ENCODE measurements at places on chromosomes 7 and 10.

DNA sequence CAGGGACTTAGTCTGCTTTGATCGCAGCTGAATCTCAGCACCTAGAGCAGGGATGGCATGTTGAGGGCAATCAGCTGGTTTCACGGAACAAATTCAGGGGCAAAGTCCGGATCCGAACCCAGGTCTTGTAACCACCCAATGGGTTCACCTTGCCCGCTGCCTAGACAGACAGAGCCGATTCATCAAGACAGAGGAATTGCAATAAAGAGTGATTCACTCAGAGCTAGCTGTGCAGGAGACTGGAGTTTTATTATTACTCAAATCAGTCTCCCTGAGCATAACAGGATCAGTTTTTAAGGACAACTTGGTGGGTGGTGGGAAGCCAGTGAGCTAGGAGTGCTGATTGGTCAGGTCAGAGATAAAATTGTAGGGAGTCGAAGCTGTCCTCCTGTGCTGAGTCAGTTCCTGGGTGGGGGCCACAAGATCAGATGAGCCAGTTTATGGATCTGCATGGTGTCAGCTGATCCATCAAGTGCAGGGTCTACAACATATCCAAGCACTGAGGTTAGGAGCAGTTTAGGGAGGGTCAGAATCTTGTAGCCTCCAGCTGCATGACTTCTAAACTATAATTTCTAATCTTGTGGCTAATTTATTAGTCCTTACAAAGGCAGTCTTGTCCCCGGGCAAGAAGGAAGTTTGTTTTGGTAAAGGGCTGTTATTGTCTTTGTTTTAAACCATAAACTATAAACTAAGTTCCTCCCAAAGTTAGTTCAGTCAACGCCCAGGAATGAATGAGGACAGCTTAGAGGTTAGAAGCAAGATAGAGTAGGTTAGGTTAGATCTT lies 43.5 kb upstream of the CHST3 start:
- DNase-seq: no peak

- no peak for DNase-seq
Measured at GRCh38 chr7:129435414-129435829, 1.2 kb downstream of the STRIP2 start.

DNA sequence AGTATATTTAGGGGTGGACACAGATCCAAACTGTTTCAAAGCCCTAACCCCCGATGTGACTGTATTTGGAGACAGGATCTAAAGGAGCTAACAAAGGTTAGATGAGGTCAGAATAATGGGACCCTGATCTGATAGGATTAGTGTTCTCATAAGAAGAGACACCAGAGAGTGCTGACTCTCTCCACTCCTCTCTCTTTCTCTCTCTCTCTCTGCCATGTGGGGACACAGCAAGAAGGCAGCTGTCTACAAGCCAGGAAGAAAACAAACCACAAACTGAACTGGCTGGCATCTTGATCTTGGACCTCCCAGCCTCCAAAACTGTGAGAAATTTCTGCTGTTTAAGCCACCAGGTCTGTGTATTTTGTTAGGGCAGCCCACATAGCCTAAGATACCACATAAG lies 84.7 kb upstream of the KDM7A start:
- DNase-seq: no peak

DNA sequence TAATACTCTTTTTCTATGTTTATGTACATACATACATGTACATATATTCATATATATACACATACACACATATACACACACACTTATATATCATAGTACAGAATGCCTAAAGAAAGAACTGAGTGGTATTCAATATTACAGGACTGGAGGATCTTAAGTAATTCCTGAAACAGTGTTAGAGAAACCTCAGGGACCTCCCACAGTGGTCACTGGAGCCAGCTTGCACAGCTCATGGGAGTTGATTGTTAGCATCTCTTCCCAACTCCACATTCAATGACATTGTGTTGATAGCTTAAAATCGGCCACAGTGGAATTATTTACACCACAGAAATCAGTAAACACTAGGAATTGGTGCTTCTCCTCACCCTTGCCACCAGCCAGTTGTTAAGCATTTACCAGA lies 6.0 kb downstream of the LRRC17 start:
- DNase-seq: no peak

GRCh38 chr10:132654708-132655661 lies 117.4 kb downstream of the INPP5A start:
- DNase-seq: peak; percentile 46

DNA sequence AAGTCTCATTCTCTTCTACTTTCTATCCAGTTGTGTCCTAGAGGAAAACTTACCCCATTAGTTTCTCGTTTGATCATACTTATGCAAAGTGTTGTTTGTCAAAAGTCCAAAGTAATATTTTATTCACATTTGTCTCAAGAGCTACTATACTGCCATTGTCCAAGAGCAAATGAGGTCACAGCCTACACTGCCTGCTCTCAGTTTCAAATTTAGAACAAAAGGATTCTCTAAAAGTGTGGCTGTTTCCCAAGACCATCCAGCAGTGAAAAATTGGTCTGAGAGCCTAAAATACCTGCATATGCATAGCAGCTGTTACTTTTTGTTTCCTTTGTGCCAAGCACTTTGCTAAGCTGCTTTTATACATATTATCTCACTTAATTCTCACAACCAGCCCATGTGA lies 439.5 kb upstream of the NFE2L3 start:
- DNase-seq: no peak

DNA sequence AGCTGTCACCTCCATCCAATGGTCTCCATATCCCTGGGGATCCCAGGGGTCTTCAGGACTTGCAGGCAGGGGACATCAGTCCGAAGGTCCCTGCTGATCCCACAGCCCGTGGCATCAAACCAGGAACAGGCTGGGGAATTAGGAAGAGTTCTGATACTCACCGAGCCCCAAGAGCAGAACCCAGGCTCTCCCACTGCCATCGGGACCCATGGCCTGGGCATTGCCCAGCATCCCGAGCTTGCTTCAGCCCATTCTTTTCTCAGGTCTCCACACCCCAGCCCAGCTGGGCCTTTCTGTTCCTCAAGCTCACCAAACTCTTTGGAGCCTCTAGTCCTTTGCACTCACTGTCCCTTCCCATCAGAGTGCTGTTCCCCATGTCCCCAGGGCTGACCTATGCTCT lies 280.9 kb downstream of the GRID1 start:
- no peak for DNase-seq

DNA sequence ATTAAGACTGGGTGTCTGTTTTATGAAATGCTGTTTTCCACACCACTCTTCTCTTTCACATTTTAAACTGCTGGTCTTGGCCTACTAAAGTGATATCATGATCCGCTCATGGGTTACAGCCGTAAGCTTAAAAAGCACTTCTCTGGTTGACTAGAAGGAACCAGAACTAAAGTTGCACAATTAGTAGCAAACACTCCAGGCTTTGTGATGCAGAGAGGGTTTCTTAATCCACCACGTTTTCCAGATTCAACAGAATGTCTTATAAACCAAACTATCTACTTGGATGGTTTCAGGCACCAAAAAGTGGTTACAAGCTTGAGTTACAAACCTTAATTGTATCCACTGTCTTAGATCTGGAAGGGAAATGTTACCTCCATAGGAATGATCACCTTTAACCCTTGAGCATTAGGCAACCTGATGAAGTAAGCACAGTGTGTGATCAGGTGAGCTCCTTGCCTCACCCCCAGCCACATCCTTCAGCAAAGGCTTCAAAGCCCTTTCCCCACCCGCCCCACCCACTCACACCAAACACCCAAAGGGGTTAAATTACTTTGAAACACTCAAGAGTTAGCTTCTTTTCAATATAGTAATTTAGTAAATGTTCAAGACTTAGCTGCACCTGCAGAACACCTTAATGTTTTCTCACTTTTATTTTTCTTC lies 3.5 kb downstream of the ELMO1 start:
- DNase-seq: no peak

DNA sequence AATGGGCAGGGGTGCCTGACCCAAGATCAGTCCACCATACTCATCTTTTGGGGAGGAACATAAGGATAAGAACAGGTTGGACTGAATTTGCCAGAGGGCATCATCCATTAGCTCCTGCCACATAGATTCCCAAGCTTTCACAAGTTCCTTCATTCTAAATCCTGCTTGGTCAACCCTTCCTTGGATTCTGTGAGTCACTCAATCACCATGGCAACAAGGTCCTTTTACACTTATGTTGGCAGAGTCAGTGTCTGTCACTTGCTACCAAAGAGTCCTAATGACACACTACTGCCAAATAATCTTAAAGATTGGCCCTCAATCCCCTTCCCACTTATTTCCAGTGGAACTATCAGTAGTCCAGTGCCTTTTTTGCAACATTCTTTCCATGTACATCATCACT lies 5.0 kb upstream of the LGI1 start:
- no peak for DNase-seq

GRCh38 chr7:112252141-112252540 lies 45.6 kb downstream of the ZNF277 start:
- no peak for DNase-seq

DNA sequence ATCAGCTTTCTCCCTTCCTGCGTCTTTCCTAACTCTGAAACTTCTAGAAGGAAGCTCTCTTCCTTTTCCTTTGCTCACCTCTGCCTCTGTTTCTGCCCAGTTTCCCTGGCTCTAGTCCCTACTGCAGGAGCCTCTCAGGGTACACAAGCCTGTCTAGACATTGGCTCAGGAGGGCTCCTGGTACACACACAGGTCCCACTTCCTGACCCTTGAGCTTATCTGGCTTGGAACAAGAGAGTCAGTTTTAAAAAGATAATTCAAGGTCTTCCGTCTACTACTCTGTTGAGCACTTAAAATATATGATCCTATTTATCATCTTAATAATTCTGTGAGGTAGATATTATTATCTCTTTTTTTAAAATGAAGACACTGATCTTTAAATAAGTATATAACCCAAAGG lies 140.7 kb downstream of the RTKN2 start:
- DNase-seq: no peak

DNA sequence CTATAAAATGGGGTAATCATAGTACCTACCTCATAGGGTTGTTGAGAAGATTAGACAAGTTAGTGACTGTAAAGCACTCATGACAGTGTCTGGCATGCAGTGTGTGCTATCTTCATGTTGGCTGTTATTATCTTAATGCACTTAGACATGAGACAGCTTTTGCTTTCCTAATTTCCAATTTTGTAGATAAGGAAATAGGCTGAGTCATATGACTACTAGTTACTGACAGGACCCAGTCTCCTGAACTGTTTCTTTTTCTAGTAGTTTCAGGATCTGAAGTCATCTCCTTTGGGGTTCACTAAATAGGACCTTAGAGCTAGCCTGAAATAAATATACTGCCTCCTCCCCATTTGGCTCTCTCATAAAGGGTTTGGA lies 74.2 kb downstream of the SNX10 start:
- no peak for DNase-seq

DNA sequence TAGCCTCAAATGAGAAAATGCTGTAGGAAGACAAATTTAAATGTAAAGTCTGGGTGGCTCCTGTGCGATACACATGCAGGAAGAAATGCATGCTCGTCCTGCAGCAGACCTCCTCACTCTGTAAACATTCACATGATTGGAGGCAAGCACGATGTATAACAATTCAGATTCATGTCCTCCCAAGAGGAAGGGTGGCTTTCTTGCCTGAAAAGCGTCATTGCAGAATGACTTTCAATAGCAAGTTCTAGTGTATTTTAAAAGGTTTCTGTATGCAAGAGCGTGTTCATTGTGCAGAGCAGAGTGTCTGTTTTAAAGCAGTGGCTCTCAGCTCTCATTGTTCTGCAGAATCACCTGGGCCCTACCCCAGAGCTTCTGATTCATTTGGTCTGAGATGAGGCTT lies 170.3 kb upstream of the CELF2 start:
- DNase-seq: no peak

DNA sequence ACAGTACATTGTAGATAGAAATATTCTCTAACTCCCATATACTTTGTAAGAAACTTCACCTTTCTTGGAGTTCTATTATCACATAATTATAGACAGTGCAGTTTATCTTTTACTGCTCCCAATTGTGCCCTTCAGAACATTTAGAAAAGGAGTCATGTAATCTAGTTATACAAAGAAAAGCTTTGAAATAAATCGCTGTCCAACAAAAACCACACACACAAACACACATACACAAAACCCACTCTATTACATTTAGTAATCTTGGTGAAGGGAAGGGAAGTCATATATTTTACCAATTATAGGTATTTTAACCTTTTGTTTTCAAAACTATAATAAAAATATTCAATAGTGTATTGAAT lies 26.9 kb downstream of the ARL4A start:
- no peak for DNase-seq

DNA sequence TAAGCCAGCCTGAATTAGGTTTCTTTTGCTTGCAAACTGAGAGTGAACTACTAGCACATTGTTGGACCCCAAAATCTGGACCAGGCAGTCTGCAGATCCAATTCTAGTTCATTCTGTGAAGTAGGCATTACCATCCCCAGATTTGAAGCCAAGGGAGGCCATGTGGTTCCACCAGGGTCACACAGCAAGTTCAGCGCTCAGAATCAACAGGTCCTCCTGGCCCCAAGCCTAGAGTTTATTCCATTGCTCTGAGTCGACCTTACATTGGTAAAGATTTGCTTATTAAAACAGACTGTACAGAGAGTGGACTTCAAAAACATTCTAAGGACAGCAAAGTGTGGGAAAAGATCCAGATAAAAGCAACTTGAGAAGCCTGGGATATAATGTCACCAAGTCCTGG lies 50.9 kb downstream of the AFAP1L2 start:
- no peak for DNase-seq

GRCh38 chr10:121800831-121801230 lies 127.0 kb downstream of the ATE1 start:
- DNase-seq: no peak

DNA sequence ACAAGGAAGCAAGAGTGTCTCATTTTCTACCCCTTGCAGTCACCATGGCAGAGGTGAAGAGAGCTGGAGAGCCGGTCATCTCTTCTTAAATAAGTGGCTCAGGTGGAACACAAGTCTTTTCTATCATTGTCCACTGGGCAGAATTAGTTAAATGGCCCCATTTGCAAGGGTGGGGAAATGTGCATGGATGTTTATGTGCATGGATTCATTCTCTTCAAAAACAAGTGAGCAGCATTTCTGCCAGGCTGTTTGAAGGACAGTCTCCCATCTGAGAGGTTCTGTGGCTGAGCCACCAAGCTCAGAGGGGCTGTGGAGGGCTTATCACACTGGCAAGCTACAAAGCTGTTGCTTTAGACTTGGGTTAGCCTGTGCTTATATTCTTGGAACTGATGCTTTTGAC lies 370.3 kb upstream of the MTPN start:
- DNase-seq: no peak

DNA sequence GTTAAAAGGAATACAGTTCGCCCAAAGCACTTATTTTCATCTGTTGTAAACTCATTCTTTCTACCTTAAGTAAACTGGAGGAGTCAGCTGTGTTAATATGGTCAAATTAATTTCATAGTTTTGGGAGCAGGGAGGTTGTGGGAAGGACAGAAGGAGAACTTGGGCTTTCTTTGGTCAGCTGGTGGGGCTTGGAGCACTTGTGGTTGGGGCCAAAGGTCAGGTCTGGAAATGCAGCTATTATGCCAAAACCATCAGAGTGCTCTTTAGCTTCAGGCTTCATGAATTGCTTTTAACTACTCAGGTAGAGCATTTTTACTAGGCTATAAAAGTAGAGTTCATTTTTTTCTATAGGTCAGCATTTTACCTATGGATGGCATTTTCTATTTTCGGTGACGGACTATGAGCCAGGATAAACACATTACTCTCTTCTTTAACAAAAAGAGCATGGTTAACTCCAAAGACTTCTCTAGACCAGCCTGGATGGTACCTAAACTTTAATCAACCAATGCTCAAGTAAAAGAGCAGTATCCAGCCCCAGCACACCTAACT lies 30.0 kb downstream of the STEAP4 start:
- no peak for DNase-seq

All from CD4-positive, alpha-beta T cell treated with Interleukin-10 for 1 hour (primary cell).